ENCODE measurements at places on chromosomes 3 and 15.

DNA sequence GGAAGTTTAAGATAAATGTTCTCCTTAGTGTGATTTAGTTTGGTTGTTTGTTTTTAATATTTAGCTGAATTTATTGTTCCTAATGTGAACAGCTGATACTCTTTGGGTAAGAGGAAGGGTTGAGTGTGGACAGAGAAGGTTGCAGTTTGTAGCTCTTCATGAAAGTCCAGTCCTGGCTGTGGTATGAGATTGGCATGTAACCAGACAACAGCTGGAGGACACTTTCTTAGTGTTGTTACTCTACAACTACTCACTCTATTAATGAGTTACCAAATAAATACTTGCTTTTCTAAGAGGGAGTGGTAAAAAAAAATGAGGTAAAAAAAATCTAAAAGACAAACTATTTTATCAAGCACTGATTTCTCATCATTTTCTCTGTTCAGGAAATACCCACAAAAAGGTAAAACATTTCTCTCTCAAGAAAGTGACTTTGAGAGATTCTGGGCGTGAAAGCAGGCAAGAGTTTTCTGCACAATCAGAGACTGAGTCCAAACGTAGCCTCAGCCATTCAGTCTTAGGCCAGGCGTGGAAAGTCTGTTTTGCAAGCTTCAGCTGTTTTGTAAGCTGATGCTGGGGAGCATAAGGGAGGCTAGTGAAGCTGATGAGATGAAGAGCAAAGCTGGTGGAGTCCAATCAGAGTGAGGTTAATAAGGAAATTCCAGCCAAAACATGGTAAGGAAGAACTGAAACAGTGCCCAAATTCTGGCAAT lies 138.5 kb upstream of the ARPP21 start:
- DNase-seq = no peak

GRCh38 chr15:69032031-69032430 lies 17.5 kb downstream of the NOX5 start:
- DNase-seq = no peak

DNA sequence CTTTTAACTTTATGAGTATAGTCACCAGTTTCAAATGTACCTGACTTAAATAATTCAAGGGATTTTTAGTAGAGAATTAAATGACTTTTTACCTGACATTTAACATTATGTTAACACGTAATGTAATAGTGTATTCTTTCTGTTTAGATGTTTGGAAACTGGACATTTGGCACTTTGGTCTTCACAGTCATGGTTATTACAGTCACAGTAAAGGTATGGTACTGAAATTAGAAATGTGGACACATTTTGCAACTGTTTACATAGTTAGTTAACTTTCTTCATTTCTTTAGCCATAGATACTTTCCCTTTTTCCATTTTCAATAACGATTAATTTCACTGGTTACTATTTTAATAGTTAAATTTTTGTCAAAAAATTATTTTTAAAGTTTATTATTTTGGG lies 83.8 kb downstream of the DCUN1D1 start:
- DNase-seq = no peak

DNA sequence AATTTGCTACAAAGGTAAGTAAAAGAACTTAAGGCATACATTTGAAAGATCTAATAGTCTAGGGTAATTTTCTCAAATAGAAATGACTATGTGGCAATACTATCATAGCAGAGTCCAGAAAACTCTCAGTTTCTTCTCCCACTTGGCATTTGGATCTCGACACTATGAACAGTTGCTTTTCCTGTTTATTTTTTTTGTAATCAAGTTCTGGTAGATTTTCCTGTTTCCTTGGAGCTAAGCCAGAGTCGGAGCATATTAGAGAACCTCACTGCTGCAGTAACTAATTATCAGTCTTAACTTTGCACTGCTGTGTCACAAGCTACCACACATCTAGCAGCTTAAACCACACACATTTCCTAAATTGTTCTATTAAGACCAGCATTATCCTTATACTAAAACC lies 44.9 kb upstream of the ZNF385D start:
- DNase-seq = no peak

DNA sequence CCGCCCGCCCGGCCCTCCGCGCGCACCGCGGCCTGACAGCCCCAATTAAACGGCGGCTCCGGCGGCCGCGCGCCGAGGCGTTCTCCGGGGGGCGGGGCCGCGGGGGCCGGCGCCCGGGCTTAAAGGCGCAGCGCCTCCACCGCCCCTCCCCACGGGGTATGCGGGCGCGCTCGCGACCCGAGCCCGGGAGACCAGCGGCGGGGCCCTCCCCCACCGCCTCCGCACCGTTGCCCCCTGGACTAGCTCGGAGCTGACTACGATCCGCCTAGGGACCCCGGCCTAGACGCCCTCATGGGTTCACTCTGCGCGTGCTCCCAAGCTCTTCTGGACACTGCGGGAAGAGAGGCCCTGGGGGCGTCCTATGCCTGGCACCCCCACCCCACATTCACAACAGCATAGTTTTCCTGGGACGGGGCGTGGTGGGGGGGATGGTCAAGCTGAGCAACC lies at the start of gene DUSP7:
TSS of gene DUSP7 (minus strand) at position 51 of the 447 bp plus-strand sequence. CDS start 205 bp downstream, outside the sequence.
- DNase-seq = no peak

GRCh38 chr3:13095408-13095937 lies 22.2 kb upstream of the IQSEC1 start:
- no peak for DNase-seq

DNA sequence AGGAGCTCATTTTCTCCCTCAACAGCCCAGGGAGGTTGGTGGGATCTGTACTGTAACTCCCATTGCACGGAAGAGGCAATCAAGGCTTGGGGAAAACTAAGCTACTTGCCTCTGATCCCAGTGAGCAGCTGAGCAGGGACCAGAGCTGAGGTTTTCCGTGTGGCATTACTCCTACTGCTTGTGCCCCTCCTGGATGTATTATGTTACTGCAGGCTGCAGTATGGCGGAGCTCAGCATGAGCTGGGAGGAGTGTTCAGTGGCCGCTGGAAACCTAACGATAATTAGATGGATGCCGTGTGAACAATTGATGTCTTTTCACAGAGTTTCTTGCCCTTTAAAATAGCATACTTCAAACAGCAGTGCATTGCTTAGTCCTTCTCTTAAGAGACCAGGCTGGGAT lies 2.0 kb upstream of the TPRG1 start:
- DNase-seq = no peak

DNA sequence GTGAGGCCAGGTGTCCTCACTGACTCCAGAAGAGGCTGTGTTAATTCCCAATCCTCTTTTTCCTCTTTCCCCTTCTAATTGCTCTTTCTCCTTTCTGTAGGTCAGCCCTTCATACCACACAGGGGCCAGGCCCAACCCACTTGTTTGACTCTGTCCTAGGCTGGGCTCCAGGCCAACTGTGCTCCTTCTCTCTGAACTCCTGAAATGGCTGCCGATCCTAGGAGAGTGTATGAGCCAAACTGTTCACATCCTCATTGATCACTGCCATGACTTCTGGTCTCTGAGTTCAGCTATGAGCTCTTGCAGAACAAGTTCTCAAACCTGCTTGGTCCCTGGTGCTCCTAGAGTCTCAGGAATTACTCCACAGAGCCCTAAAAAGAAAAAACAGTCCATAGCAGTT lies 145.1 kb downstream of the VGLL4 start:
- DNase-seq = no peak

DNA sequence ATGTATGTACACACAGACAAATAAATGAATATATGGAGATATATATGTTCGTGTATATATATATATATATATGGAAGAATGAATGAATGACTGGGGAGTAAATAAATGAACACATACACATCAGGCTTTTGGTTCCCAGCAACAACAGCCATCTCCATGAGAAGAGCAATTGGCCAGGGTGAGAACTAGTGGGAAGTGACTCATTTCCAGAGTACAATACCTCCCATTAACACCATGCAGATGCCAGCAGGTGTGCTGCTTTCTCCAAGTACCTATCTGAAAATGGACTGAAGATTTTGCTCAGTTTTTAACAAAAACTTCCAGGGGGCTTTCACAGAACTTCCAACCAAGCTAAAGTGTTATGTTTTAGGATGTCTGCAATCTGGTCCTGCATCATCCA lies 179.8 kb upstream of the SLC2A2 start:
- DNase-seq = no peak

All from thoracic aorta (tissue), 2 donors.